Astrocyte (in vitro differentiated cells and primary cell): ENCODE measurements at places on chromosomes 13 and 19. TPM values are rescaled to one million over a fixed set of nuclear protein-coding genes. Genes with fewer than 3 reads are reported as not detected.
A peak's percentile ranks its signal among the peaks of the same experiment; 100 is the strongest.

Gene SIX5
- total RNA-seq = 23.5 and 24.8 TPM in 2 replicates

Gene MYO9B
- total RNA-seq = 117 and 123 TPM in 2 replicates

Gene ZNF667
- total RNA-seq = 0.50 and 0.64 TPM in 2 replicates

Gene PINLYP
- total RNA-seq = 0.30 and 0.96 TPM in 2 replicates

Gene LRRC8E
- total RNA-seq = 6.5 and 6.6 TPM in 2 replicates

DNA sequence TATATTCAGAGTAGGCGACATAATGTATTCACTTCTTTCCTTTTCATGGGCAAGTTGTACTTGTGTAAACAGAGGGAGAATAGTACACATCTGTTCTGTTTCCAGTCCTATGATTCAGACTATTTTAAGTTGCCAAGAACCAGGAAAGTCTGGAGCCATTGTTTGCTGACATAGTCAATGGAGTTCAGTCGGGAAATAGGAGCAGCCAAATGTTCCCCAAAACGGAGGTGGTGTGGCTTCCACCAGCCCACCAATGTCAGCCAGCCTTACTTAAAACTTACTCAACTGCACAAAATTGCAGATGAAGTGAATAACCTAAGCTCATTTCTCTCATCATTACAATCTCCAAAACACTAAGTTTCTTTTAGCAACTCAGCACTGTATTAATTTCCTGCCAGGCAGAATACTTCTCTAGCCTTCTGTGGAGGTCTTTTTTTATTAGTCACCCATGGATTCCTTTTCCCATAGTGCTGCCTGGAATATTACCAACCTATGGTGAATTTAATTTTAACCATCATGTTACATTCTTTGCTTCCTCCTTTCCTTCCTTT, 22.3 kb upstream of the CSNK1A1L start:
- H3K4me3 ChIP-seq = peak overlapping the region; percentile 31
- no peaks in the 10 kb centered on the region for H3K36me3 ChIP-seq

- no peak overlapping the region for H3K4me3 ChIP-seq
- H3K27me3 ChIP-seq = no peaks in the 10 kb centered on the region
- no peak for DNase-seq
- no peak overlapping the region for H3K27ac ChIP-seq
- peaks cover 4% of the 10 kb centered on the region for H3K36me3 ChIP-seq
These were observed 110.8 kb downstream of the ESD start for GRCh38 chr13:46686171-46686570.

DNA sequence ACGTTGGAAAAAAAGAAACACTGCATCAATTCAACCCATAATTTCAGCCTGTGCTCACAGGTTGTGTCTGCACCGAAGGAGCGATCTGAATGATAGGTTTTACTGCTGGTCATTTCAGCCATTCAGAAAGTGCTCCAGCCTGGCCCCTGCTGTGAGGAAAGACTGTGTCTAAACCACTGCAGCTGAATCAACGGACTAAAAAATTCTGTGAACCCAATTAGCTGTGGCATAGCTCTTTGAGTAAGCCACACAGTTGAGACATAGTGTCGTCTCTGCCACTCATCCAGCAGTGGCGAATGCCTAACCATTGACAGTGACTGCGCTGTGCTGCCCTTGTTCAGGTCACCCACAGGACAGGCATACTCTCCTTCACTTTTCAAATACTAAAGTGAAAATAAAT, 179.8 kb downstream of the COG6 start:
- H3K4me3 ChIP-seq = no peak overlapping the region
- H3K4me1 ChIP-seq = no peaks in the 10 kb centered on the region
- no peaks in the 10 kb centered on the region for H3K36me3 ChIP-seq
- H3K27ac ChIP-seq = no peak overlapping the region
- DNase-seq = no peak

DNA sequence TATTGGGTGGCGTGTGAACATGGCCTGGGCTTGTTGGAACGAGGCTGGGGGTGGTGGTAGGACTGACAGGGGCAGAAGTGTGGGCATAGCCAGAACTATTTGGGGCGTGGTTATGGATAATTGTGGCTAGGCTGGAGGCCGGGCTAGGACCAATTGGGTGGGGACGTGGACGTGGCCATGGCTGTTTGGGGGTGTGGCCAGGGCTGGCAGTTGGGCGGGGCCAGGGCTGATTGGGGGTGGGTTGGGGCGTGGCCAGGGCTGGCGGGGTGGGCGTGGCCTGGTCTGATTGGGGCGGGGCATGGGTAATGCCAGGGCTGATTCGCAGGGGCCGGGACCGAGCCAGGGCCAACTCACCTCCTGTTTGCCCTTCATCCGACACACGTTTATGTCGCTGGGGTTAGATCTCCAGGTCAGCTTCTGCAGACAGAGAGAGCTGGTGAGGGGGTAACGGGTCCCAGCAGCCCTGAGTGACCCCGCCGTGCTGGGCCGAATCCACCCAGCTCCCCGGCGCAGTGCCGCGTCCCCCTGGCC, 2.8 kb downstream of the SEMA6B start:
- H3K27ac ChIP-seq = no peak overlapping the region
- no peak for DNase-seq
- H3K36me3 ChIP-seq = no peaks in the 10 kb centered on the region
- no peak overlapping the region for H3K4me3 ChIP-seq

DNA sequence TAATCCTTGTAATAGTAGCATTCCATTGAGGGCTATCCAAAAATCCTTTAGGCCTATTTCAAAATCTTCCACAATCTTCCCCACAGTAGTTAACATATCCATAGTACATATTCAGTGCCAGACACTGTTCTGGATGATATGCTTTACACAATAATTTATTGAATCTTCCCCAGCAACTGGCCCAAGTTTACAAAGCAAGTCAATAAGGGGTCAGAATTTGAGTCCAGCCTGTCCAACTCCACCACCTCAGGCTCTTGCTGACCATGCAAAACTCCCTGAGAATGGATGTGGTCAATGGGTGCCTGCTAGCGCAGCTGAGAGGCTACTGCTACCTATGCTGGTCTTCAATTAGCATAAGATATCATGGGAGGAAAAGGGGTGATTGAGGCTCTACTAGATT, 529.6 kb downstream of the FGF9 start:
- no peaks in the 10 kb centered on the region for H3K4me1 ChIP-seq
- no peak for DNase-seq
- no peaks in the 10 kb centered on the region for H3K36me3 ChIP-seq
- no peaks in the 10 kb centered on the region for H3K27me3 ChIP-seq
- H3K4me3 ChIP-seq = no peak overlapping the region
- H3K27ac ChIP-seq = no peak overlapping the region

- H3K4me1 ChIP-seq = peaks cover 5% of the 10 kb centered on the region
- H3K27ac ChIP-seq = no peak overlapping the region
- H3K27me3 ChIP-seq = no peaks in the 10 kb centered on the region
- no peak overlapping the region for H3K4me3 ChIP-seq
- no peaks in the 10 kb centered on the region for H3K36me3 ChIP-seq
These were observed 826.9 kb upstream of the PCDH9 start for GRCh38 chr13:68056816-68057710.
